ENCODE measurements at places on chromosomes 4 and X. TPM values are rescaled to one million over a fixed set of nuclear protein-coding genes. Genes with fewer than 3 reads are reported as not detected.

ALB gene
- not detected for total RNA-seq

GRCh38 chr4:126603825-126604224 lies 1028.9 kb upstream of the INTU start:
- no peak overlapping the region for H3K27ac ChIP-seq
- no peaks in the 10 kb centered on the region for H3K4me1 ChIP-seq
- H3K36me3 ChIP-seq = no peaks in the 10 kb centered on the region
- no peak overlapping the region for H3K4me3 ChIP-seq
- DNase-seq = no peak

- H3K27me3 ChIP-seq = no peaks in the 10 kb centered on the region
- no peaks in the 10 kb centered on the region for H3K36me3 ChIP-seq
- peak overlapping the region; percentile 39 for H3K4me3 ChIP-seq
These were observed 63.3 kb upstream of the CCDC160 start for GRCh38 chrX:134173541-134174272.

DNA sequence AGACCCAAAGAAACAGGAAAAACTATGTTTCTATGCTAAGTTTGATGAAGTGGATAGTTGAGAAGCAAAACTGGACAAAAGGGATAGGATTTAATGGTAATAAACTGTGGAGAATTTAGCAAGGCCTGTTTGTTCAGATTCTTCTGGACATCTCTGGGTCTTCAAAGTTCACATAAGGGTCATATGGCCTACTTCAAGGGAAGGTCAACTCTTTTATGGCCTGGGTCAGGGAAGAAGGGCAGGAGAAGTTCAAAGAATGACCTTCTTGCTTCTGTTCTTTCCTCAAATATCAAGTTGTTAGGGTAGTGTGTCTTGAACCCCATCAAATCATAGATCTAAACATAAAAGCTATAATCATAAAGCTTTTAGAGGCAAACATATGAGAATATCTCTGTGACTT lies 102.7 kb downstream of the SOWAHB start:
- no peaks in the 10 kb centered on the region for H3K4me1 ChIP-seq
- DNase-seq = no peak
- H3K27me3 ChIP-seq = no peaks in the 10 kb centered on the region
- no peak overlapping the region for H3K4me3 ChIP-seq

TMSB15A gene
- total RNA-seq = not detected

GRCh38 chr4:95867919-95868318 lies 28.0 kb downstream of the PDHA2 start:
- no peaks in the 10 kb centered on the region for H3K27me3 ChIP-seq
- H3K4me1 ChIP-seq = no peaks in the 10 kb centered on the region
- H3K36me3 ChIP-seq = no peaks in the 10 kb centered on the region
- H3K27ac ChIP-seq = no peak overlapping the region
- DNase-seq = no peak

DNA sequence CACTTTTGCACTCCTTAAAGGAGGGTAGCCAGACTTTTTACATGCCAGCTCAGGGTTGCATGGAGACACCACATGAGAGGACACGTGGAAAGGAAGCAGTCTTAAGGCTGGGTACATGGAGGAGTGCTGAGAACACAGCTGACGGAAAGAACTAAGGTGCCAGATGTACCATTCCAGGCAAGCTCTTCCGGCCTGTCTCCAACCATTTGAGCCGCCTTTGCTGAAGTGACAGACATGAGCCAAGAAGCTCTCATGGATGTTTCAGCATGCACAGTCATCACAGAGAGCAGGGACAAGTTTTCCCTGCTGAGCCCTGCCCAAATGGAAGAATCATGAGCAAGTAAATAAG lies 83.4 kb upstream of the BMP2K start:
- no peaks in the 10 kb centered on the region for H3K36me3 ChIP-seq
- no peaks in the 10 kb centered on the region for H3K4me1 ChIP-seq
- no peak overlapping the region for H3K27ac ChIP-seq

DNA sequence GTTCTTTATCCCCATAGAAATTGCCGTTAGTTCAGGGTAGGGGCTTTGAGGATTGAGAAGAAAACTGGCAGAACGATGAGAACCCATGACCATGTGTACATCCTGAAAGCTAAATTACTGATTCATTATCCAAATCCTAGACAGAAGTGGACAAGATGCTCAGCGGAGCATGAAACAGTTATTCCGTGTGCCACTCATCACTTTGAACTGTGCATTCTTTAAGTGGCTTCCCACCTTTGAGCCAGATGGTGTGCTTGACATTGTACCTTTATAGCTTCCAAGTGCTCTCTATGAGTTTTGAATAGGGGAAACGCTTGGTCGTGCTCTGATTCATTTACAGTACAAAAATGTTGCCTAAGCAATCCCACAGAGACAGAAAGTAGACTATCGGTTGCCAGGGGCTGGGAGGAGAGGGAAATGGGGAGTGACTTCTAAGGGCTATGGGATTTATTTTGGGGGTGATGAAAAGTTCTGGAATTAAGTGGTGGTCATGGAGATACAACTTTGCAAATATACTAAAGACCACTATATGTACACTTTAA lies 100.0 kb downstream of the DOCK11 start:
- H3K4me1 ChIP-seq = no peaks in the 10 kb centered on the region
- no peak overlapping the region for H3K27ac ChIP-seq
- no peak for DNase-seq
- no peaks in the 10 kb centered on the region for H3K27me3 ChIP-seq
- H3K4me3 ChIP-seq = no peak overlapping the region
- H3K36me3 ChIP-seq = no peaks in the 10 kb centered on the region

UCP1 gene
- not detected for total RNA-seq

ODAPH gene
- total RNA-seq = not detected

GRCh38 chr4:37991623-37992410 lies 31.6 kb downstream of the PTTG2 start:
- H3K27me3 ChIP-seq = no peaks in the 10 kb centered on the region
- no peak overlapping the region for H3K27ac ChIP-seq
- no peak overlapping the region for H3K4me3 ChIP-seq
- no peak for DNase-seq
- H3K4me1 ChIP-seq = no peaks in the 10 kb centered on the region
- no peaks in the 10 kb centered on the region for H3K36me3 ChIP-seq

DNA sequence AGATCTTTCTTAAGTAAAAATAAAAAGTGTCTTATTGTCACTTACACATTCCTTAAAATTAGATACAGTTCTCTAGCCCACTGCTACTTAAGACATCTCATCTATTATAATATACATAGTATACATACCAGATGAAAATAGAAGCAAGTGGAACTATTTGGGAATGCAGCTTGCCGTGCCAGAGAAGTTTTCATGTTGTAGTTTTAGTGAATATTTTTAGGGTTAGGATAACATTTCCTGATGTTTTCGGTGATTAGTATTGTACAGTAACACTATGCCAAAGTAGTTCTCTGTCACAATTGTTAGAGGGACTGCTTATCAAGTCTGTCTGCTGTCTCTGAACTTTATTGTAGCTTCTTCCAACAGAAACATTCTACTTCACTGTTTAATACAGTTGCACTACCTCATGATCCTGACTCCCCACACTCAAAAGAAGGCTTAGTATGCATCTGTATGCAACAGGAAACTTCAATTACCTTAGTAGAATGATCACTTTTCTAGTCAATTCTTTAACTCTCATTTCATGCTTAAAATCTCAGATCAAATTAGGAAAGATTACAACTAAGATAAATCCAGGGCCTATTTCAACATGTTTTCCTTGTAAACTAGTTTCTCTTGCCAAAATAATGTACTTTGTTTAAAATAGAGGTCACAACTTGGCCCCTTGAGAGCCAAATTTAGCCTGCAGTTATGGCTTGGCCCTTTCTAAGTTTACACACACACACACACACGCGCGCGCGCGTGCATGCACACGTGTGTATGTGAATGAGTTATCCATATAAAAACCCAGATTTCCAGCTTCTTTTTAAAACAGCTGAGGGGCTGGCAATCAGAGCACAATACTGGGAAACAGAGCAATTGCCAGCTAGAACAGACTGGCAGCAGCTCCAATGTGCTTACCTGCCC lies 42.3 kb upstream of the SRPX start:
- no peaks in the 10 kb centered on the region for H3K36me3 ChIP-seq
- no peak overlapping the region for H3K4me3 ChIP-seq
- no peaks in the 10 kb centered on the region for H3K4me1 ChIP-seq
- H3K27me3 ChIP-seq = no peaks in the 10 kb centered on the region
- H3K27ac ChIP-seq = no peak overlapping the region

- H3K36me3 ChIP-seq = no peaks in the 10 kb centered on the region
- peaks cover 6% of the 10 kb centered on the region for H3K4me1 ChIP-seq
- H3K4me3 ChIP-seq = no peak overlapping the region
- H3K27me3 ChIP-seq = no peaks in the 10 kb centered on the region
- no peak for DNase-seq
These were observed 53.5 kb downstream of the FNIP2 start for GRCh38 chr4:158822348-158822747.

DNA sequence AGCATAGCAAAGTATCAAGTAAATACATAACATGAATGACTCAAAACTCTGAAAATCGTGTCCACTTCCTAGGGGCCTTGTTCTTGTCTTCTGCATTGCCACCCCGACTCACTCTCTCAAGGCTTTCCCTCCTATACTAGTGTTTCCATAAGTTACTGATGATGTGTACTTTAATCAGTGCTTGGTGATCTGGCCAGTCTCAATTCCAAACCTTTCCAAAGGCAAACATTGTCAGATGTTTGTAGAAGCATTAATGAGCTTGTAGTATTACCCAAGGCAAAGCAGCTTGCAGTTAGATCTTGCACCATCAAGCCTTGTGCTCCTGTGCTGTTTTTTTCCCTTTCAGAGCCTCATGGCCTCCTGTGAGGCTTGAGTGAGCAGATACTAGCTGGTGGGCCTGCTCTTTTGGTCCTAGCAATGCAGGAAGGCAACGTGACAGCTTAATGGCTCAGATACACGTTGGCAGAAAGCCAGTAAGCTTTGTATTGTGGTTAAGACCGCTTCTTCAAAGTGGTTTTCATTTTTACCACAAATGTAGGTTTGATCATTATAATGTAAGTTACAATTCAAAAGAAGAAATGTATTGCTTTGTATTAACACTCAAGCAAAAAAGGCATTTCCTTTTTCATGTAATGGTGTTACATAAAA lies 51.8 kb downstream of the RBPJ start:
- no peak overlapping the region for H3K4me3 ChIP-seq
- DNase-seq = no peak
- peaks cover 12% of the 10 kb centered on the region for H3K4me1 ChIP-seq
- no peaks in the 10 kb centered on the region for H3K27me3 ChIP-seq
- H3K36me3 ChIP-seq = no peaks in the 10 kb centered on the region
- H3K27ac ChIP-seq = no peak overlapping the region

GRCh38 chr4:169050881-169051760 lies 41.1 kb upstream of the CBR4 start:
- no peaks in the 10 kb centered on the region for H3K36me3 ChIP-seq
- H3K27me3 ChIP-seq = no peaks in the 10 kb centered on the region
- DNase-seq = no peak
- H3K4me1 ChIP-seq = no peaks in the 10 kb centered on the region
- H3K4me3 ChIP-seq = no peak overlapping the region

CDS1 gene
- 43.2 TPM for total RNA-seq

LRIT3 gene
- not detected for total RNA-seq

- DNase-seq = no peak
- H3K4me3 ChIP-seq = no peak overlapping the region
- H3K27me3 ChIP-seq = no peaks in the 10 kb centered on the region
- H3K4me1 ChIP-seq = no peaks in the 10 kb centered on the region
- no peaks in the 10 kb centered on the region for H3K36me3 ChIP-seq
These were observed 407.6 kb downstream of the ANKRD50 start for GRCh38 chr4:124304941-124305340.

GRCh38 chr4:13483768-13484121 lies 395 bp downstream of the RAB28 start:
- peaks cover 5% of the 10 kb centered on the region for H3K4me1 ChIP-seq
- no peaks in the 10 kb centered on the region for H3K36me3 ChIP-seq
- H3K4me3 ChIP-seq = peak overlapping the region; percentile 87
- no peak for DNase-seq

DNA sequence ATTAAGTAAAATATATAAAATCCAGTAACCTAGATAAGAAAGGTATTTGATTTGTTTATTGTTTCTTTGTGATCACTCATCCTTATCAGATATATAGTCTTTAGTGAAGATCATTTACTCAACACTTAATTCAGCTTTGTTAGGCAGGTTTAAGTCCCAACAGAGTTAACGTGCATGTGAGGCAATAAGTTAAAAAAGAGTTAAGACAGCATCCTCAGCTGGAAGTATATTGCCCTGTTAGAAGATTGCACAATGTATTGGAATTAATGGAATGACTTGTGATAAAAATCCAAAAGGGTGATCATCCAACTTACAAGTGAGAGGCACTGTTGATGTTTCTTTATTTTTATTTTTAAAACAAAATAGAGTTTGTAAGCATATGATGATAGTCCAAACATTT lies 1162.1 kb downstream of the RAPGEF2 start:
- DNase-seq = no peak
- no peaks in the 10 kb centered on the region for H3K36me3 ChIP-seq
- no peaks in the 10 kb centered on the region for H3K27me3 ChIP-seq
- H3K4me1 ChIP-seq = no peaks in the 10 kb centered on the region
- no peak overlapping the region for H3K4me3 ChIP-seq

GRCh38 chrX:125340490-125340889 lies 20.8 kb downstream of the TEX13C start:
- no peak overlapping the region for H3K27ac ChIP-seq
- no peaks in the 10 kb centered on the region for H3K36me3 ChIP-seq
- no peak overlapping the region for H3K4me3 ChIP-seq
- no peak for DNase-seq
- H3K4me1 ChIP-seq = no peaks in the 10 kb centered on the region

SULT1E1 gene
- 49.6 TPM for total RNA-seq

GRCh38 chr4:36274158-36274557 lies 7.3 kb upstream of the DTHD1 start:
- H3K27ac ChIP-seq = no peak overlapping the region
- no peaks in the 10 kb centered on the region for H3K27me3 ChIP-seq
- no peak overlapping the region for H3K4me3 ChIP-seq
- DNase-seq = no peak
- H3K36me3 ChIP-seq = no peaks in the 10 kb centered on the region

DNA sequence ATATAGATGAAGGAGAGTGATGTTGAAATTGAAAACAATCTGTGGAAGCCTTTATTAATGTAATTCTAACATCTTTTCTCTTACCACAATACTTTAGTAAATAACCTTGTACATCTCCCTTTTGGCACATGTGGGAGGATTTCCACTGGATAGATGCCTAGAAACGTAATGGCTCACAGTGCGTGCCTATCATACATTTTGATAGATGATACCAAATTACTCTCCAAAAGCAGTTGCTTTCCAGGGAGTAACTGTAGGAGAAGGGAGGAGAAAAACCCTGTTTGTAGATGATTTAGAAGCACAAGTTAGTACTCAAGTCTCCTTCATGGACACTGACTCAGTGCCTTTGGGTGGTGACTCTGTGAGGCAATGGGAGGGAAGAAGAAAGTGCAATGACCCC lies 476.3 kb downstream of the CCSER1 start:
- no peaks in the 10 kb centered on the region for H3K36me3 ChIP-seq
- no peak for DNase-seq
- peak overlapping the region; percentile 53 for H3K27ac ChIP-seq
- no peak overlapping the region for H3K4me3 ChIP-seq
- H3K27me3 ChIP-seq = no peaks in the 10 kb centered on the region

GRCh38 chrX:151773434-151773833 lies 38.9 kb downstream of the CNGA2 start:
- H3K36me3 ChIP-seq = no peaks in the 10 kb centered on the region
- no peaks in the 10 kb centered on the region for H3K27me3 ChIP-seq
- no peak overlapping the region for H3K4me3 ChIP-seq
- no peak overlapping the region for H3K27ac ChIP-seq
- H3K4me1 ChIP-seq = no peaks in the 10 kb centered on the region

VSIG4 gene
- total RNA-seq = 19.6 TPM
